ENCODE measurements at places on chromosomes 1 and 21.

DNA sequence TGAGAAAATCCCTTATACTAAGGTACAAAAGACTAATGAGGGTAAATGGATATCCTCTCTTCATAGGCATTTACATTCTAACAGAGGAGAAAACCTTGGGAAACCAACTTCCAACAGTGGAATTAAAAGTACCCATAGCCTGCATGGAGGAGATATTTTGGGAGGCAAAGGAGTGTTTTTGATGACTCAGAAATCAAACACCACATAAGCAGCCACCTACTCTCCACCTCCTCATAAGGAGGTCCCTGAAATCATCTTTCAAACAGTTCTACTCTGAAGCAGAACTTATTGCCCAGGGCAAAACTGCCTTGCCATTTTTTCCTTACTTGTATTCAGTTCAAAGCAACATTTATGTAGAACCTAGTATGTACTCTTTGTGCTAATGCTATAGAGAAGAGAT lies 211.3 kb downstream of the KCNH1 start:
- no peak for DNase-seq

- DNase-seq = no peak
These were observed 172.7 kb upstream of the NR5A2 start for GRCh38 chr1:199854686-199855321.

DNA sequence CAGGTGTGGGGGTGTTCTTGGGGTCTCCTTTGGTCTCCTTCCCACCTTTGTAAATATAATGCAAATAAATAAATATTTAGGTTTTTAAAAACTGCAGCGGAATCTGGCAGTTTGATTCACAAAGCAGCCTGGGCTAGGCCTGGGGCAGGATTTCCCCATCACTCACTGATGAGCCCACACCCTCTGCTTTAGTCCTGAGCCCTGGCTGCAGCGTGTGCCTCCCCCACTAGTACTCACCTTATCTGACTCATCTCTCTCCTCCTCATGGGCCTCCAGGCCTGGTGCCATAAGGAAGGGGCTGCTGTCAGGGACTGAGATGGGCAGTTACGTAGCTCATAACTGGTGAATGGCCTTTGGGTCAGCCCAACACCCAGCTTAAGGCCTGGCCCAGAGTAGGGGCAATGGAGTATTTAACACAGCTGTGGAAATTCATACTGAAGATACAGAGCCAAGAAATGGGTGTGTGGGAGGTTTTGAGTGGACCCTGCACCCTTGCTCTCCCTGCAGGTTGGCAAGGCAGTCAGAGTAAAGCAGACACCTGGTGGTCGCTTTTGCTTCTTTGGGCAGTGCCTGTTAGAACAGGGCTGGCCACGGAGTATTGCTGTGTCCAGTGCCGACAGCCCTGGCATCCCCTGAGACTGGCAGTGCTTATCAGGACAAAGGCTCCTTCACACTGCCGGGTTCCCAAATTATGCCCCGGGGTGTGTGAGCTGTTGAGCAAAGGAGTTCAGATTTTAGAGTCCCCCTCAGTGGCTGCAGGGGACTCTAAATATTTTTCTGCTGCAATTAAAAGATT lies 39.7 kb downstream of the AZIN2 start:
- DNase-seq = no peak

GRCh38 chr1:27366411-27367159 lies at the start of gene MAP3K6:
MAP3K6 (minus strand) TSS chr1:27366961; CDS start chr1:27366597, 364 bp downstream.
- DNase-seq = no peak

GRCh38 chr21:31490443-31490842 lies 146.4 kb upstream of the TIAM1 start:
- no peak for DNase-seq

DNA sequence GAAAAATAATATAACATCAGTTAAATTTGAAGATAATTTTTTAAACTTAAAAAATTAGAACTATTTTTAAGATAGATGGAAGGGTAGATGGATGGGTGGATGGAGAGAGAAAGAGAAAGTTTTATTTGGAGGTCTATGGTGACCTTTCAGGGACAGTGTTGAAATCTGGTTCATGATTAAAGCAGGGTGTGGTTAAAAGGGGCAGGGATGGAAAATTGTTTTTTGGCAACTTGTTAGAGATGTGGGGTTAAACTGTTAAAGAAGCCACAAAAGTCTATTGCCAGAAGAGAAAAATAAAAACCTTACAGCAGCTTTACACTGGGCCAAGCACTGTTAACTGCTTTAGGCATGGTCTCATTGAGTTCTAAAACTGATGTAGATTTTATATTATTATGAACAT lies 134.9 kb upstream of the GORAB start:
- DNase-seq = no peak

DNA sequence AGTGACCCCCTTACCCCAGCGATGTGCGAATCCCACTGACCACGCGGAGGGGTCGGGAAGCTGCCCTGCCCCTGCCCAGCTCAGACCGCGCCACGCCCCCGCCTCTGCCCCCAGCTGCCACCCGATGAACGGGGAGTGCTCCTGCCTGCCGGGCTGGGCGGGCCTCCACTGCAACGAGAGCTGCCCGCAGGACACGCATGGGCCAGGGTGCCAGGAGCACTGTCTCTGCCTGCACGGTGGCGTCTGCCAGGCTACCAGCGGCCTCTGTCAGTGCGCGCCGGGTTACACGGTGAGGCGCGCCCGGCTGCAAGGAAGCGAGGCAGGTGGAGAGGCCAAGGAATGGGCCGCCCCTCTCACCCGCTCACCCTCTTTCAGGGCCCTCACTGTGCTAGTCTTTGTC lies 11.9 kb upstream of the LRRC71 start:
- no peak for DNase-seq

GRCh38 chr1:156608981-156609380 lies 7.7 kb upstream of the GPATCH4 start:
- DNase-seq = peak; percentile 58
